ENCODE measurements at places on chromosomes 12 and 14.

- DNase-seq = no peak
These were observed 1455.3 kb upstream of the FLRT2 start for GRCh38 chr14:84074626-84075025.

GRCh38 chr12:16218234-16218633, 59.3 kb downstream of the SLC15A5 start:
- no peak for DNase-seq

DNA sequence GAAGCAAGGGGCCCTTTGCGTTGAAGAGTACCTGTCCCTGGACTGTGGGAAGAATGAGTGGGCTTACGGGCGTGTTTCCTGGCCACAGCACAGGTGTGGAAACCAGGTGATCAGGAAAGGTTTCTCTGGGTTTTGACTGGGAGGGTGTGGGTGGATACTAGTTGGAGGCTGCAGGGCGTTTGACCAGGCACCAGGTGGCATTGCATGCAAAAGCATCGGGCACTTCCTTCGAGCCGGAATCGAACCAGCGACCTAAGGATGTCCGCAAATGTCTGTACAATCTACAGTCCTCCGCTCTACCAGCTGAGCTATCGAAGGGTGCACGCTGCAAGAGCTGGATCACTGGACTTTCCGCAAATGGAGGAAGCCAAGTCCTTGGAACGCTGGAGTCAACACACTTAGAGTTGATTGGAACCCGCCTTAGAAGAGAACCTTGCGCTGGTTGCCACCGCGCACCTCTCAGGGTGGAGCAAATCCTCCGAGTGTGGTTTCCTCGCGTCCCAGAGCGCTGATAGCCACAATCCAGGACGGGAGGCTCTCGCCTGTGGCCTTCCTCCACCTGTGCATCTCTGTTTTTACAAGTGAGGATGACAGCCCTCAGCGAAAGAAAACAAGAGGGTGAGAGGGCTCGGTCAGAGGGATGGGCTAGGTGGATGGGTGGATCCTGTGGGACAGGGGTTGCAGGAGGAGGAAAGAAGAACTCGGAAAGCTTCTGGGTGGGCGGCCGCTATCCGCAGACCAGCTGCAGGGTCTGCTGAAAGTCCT, 21.2 kb upstream of the RNASE4 start:
- DNase-seq = peak; percentile 51

DNA sequence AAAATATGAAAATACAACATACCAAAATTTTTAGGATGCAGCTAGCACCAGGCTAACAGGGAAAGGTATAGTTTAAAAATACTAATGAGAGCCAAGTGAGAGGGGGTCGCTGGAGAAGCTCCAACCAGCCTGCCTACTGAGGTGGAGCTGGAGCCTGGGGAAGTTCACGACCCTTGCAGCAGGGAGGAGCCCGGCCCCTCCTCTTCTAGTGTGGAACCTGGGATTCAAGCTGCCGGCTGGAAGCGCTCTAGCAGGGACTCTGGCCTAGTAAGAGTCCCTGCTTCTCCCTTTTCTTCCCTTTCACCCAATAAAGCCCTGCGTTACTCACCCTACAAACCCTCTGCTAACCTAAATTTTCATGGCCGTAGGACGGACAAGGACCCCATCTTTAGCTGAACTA, 5.0 kb upstream of the KCNK13 start:
- DNase-seq = no peak

- no peak for DNase-seq
These were observed 78.4 kb upstream of the GZMB start for GRCh38 chr14:24712374-24712773.

- no peak for DNase-seq
These were observed 3.0 kb upstream of the PPP1CC start for GRCh38 chr12:110745542-110746284.

DNA sequence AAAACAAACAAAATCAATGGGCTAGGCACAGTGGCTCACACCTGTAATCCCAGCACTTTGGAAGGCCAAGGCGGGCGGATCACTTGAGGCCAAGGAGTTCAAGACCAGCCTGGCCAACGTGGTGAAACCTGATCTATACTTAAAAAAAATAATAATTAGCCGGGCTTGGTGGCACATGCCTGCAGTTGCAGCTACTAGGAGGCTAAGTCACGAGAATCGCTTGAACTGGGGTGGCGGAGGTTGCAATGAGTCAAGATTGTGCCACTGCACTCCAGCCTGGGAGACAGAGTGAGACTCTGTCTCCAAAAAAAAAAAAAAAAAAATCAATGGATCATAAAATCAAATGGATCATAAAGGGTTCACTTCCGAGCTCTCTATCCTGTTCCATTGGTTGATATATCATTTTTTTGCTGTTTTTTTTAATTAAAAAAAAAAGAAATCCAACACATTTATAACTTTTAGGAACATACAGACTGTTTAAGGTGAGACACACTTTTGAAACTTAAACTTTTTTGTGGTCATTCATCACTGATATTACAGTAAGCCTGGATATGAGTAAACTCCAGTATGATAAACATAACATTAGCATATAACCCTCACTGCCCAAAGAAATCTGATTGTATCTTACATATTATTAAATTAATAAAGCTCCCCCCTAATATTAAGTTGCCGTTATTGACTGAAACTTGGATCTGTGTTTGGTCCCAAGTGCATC, 22.1 kb downstream of the MOK start:
- no peak for DNase-seq

DNA sequence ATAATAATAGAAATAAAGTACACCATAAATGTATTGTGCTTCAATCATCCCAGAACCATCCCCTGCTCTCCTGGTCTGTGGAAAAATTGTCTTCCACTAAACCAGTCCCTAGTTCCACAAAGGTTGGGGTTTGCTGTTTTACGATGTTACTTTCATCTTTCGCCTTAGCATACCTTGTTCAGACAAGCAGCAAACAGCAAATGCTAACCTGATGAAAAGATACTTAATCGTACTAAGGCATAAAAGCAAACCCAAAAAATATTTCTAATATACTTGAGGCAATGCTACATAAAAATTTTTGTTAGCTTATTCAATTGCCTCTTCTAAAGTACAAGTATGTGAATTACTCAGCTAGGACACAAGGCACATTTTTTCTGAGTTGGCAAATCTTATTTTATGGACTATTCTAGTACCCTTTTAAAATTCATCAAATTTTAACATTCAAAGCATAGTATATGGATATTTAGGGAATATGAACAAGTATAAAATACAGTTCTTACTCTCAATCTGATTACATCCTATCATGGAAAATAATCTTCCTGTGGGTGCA, 97.1 kb upstream of the PLEKHG7 start:
- DNase-seq = no peak

DNA sequence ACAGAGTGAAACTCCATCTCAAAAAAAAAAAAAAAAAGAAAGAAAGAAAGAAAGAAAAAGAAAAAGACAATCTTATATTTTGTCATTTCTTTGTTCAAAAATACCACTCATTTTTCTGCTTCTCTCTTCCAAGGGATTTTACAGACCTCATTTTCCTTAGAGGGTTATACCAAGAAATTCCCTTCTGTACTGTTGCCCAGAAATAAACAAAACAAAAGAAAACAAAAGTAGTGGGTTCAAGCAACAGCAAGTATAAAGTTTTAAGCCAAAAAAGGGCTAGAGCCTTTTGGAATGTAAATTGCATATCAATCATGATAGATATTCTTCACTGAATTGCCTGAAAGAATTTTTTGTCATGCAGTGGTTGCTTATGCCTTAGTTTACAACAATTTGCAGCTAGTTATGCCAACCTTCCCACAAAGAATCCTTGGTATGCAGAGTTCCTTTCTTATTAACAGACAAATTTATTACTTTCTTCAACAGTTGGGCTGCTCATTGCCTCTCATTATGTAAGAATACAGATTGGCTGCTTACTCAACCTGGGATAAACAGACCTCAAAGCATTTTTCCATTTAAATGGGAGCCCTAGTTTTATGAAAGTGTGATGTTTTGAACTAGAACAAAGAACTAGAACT, 129.1 kb upstream of the PPFIA2 start:
- DNase-seq = no peak

DNA sequence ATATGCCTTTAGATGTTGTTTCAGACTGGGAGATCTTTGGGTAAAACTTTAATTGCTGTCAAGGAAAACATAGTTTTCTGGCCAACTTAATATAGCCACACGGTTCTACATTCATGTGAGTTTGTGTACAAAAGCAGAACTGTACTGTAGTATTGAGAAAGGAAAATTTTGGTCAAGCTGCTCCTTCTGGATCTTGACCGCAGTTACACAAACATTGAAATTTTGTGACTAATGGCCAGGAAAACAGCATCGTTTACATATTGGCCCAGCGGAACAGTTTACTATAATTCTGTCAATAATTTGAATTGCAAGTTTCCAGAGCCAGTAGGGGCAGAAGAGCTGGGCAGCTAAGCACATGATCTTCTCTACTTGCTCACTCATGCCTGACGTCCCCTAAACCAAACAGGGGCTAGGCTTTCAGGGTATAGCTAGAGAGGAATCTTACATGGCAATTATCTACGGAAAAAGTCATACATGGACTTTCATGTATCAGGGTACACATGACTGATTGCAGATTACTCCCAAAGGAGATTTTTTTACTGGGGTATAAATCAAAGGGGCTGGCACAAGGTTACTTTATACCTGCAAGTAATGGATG, 11.4 kb upstream of the ART4 start:
- DNase-seq = no peak

DNA sequence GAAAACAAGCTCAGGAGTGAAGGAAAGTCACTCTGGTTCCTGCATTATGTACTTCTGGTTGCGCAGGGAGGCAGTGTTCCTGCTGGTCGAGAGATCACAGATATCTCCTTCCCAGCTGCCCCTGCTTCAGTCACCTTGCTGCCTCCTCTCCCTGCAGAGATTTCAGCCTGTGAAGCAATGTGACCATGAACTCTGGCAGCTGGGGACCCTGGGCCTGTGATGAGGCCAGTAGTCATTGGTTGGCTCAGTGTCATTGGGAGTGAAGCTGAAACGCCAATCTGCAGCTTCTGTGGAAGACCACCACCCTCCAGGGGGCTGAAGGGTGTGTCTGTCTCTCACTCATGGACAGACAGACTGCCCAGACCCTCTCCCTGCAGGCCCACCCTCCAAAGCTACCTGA, 45.0 kb downstream of the PLEKHD1 start:
- no peak for DNase-seq

GRCh38 chr14:74543771-74544438, 50.3 kb downstream of the ISCA2 start:
- no peak for DNase-seq

- no peak for DNase-seq
These were observed 96.0 kb upstream of the WSCD2 start for GRCh38 chr12:108033090-108033489.

GRCh38 chr12:110249716-110250225, 31.3 kb upstream of the ATP2A2 start:
- no peak for DNase-seq

DNA sequence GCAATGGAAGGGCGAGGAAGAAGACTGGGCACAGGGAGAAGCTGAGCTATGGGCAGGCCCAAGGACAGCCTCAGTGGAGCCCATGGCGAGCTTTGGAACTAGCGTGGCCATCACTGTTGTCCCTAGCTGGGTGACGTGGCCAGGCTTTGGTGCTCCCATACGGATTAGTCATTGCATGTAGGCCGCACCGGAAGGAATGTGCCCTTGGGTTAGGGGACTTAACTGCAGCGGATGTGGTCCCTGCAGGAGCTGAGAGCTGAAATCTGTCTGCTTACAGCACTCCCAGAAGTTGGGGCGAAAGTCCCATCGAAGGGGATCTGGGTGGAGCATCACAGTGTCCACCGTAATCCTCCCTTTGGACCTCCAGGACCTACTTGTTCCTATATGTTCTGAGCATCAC, 133.7 kb downstream of the PAPOLA start:
- no peak for DNase-seq

GRCh38 chr14:75132382-75133086, 5.7 kb upstream of the NEK9 start:
- no peak for DNase-seq

- DNase-seq = no peak
These were observed 356.6 kb downstream of the CEP128 start for GRCh38 chr14:80584744-80585505.

DNA sequence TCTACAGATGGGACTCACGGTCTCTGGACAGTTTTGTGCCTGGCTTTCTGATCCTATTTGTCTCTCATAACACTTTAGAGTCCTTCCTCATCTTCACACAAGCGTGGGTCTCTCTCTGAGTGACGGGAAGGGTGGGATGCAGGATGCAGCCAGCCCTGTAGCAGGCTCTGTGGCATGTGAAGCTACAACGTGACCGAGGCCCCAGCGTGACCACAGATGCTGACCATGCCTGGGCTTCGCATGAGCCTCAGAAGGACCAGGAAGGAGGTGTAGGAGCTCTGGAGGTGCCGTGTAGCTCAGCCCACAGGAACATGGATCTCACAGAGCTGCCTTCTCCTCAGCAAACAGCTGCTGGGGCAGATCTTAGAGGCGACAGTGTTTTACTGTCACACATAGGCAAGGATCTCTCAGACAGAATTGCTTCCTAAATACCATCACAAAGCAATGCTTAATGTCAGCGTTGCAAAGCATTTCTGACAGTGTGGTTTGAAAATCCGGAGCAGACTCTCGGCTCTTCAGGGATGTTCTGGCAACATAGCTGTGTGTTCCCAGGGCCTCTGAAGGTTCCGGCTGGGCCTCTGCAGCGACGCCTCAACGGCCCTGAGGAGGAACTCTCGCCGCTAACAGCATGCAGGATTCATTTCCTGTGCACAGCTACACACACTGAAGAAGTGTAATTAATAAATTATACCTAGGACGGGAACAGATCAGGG, 21.9 kb downstream of the ANKLE2 start:
- no peak for DNase-seq

GRCh38 chr12:27297566-27297965, 35.1 kb upstream of the BMAL2 start:
- DNase-seq = no peak

DNA sequence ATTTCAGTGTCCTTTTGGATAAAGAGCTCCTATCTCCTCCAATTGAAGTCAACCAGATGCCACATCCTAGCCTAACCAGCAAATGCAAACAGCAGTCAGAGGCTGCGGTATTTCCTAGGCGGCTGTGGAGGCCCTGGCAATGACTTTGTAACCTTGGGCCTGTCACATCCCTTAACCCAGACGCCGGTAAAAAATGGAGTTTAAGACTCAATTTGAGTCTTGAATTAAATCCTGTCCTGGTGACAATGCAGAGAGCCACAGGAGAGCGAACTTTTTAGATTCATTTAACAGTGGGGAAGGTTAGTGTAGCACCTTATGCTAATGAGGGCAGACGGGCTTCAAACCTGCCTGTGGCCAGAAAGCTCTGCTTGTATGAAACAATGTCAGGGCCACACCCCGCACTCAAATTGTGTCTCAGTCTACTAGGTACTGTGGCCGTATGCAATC, 1.3 kb downstream of the C12orf75 start:
- no peak for DNase-seq

DNA sequence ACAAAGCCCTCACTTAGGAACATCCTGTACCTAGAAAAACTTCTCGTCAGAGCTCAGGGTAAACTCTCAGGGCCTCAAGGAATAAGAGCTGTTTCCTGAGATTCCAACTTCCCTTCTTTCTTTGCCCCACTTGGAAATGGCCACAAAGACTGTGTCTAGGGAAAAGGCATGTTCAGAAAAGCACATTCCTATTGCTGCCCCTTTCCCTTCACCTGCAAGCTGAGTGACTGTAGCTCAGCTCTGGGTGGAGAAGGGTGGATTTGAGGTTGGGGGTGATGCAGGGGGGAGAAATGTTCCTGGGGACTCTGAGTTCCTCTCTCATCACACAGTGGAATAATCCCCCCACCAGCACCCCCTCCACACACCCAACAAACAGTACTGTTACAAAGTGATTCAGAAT, 6.8 kb downstream of the ENDOU start:
- DNase-seq = no peak

Measured in activated T-helper 1 cell treated with anti-CD3 and anti-CD28 coated beads, Interleukin-2, amount 50 U/mL, for 16 hours (primary cell).